ENCODE measurements at places on chromosomes 3 and 15.

DNA sequence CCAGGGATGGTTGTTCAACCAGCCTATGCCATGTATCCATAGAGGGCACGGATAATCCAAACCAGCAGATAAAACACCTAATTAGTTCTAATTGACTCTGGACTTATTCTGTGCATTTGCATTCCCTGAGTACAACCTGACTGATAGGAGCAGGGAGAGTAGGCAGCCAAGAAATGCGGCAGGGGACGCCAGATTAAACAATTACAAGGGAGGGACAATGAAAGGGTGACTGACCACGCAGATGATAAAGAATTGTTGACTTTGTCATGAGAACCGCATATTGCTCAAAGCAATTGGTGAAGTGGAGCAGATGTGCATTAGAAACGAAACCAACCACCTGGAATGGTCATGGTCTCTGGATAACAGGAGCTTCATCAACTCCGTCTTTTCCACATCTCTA lies 369.1 kb upstream of the FRG2C start:
- DNase-seq, result no peak

GRCh38 chr15:47887241-47887800 lies 170.0 kb downstream of the SEMA6D start:
- no peak for DNase-seq

DNA sequence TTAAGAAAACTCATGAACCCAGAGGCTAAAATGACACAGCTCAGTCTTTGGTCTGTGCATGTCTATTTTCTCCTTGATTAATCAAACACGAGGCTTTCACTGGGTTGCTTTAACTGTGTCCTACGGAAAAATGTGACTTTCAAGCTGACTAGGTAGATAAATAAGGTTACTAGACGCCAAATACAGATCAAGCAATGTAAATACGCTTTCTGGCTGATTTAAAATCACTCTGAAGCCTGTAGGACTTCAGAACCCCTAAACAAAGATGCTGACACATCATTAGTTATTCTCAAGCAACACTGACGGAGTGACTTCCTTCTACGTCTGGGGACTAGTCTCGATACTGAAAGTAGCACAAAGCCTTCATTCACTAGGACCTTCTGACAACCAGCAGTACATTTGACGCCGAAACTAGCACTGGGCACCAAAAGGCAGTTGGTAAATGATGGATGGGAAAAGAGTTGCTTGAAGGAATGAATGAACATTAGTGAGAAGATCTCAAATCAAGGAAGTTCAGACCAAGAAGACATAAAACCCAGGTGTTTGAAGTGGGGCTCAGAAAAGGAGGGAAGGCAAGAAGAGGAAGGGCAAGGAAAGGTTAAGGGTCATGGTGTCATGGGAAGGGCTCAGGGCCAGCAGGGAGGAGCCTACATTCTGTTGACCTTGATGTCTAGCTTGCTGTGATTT lies 67.1 kb upstream of the CDV3 start:
- peak; percentile 28 for DNase-seq

DNA sequence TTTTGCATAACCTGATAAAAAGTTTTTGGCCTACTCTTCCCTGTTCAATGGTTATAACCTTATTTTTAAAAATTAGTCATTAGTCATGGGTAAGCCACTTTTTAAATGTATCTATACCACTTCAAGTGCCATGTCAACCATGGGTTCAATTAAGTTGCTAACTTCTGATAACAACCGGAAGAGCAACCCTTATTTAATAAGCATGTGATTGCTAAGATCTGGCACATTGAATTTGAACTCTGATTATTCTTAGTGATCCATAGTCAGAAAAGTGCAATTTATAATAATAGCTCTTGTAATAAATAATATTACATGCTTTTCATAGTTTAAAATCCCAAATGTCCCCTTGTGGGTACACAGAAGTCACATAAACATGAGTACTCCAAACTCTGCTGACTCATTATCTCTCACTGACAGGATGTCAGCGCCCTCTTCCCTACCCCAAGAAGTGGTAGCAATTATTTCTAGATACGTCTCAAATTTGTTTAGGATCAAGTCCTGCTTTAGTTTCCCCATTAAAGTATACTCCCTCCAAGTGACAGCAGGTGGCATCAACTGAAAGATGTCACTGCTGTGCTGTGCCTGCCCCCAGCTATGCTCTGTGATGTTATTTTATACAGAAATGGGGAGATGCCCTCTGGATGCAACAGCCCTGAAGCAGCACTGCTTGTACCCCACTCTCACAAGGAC lies 18.6 kb downstream of the SAMD7 start:
- DNase-seq, result no peak

DNA sequence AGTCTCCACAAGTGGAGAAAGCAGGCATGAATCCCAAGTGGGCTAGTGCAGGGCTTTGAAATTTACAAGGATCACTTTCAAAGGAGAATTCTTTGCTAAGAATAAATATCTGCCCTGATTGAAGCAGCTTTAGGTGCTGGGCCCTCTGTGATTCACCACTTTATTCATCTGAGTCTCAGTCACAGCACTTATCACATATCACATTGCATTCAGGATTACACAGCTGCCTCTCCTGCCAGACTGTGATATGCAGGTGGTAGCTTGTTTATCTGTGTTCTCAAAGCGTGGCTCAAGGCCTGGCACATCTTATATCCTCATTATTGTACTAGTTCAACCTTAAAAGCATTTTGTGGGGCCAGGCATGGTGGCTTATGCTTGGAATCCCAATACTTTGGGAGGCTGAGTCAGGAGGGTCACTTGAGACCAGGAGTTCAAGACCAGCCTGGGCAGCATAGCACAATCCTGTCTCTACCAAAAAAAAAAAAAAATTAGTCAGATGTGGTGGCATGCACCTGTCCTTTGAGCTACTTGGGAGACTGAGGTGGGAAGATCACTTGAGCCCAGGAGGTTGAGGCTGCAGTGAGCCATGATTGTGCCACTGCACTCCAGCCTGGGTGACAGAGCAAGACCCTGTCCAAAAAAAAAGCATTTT lies 156.9 kb upstream of the EIF1B start:
- no peak for DNase-seq

- no peak for DNase-seq
Observed at GRCh38 chr15:50302581-50302980, 37.1 kb upstream of the HDC start.

DNA sequence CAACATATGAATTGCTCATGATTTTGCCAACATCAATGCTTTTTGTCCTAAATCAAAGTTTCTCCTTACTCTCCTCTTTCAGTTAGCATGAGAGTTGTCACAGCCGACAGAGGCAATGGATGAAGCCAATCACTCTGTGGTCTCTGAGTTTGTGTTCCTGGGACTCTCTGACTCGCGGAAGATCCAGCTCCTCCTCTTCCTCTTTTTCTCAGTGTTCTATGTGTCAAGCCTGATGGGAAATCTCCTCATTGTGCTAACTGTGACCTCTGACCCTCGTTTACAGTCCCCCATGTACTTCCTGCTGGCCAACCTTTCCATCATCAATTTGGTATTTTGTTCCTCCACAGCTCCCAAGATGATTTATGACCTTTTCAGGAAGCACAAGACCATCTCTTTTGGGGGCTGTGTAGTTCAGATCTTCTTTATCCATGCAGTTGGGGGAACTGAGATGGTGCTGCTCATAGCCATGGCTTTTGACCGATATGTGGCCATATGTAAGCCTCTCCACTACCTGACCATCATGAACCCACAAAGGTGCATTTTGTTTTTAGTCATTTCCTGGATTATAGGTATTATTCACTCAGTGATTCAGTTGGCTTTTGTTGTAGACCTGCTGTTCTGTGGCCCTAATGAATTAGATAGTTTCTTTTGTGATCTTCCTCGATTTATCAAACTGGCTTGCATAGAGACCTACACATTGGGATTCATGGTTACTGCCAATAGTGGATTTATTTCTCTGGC lies 2.5 kb downstream of the OR4F6 start:
- DNase-seq, result no peak

GRCh38 chr3:126835472-126836219 lies 131.6 kb downstream of the CHCHD6 start:
- no peak for DNase-seq

DNA sequence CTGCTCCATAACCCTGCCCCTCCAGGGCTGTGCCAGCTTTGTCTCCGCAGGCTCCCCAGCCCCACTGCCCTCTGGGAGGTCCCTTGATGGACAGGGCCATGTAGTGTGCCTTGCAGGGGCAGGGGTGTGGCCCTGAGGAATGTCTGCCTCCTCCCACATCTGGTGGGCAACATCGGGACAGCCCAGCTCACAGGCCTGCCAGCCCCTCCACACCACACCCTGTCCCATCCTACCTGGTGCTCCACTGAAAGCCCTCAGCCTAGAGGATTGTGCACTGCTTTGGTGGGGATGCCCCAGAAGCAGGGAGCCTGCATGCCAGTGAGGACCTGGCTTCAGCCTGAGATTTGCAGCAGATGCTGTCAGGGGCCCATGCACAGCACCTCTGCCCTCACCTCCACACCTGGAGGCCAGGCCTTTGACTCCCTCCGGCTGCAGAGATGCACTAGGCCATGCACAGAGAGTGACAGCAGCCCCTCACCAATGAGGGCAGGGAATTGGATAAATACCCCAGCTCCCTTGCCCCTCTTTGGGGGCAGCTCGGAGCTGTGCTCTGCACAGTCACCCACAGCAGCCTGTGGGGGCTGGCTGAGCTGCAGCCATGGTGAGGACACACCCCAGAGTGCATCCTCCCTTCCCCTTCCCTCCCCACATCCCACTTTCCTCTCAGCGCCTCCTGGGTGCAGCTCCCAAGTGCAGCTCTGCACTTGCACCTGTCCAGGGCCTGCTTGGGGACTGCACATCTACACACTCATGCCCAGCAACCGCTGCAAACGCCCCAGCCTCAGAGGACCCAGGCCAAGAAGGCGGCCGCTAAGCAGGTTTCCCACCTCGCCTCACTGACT lies 2.7 kb downstream of the C3orf22 start:
- no peak for DNase-seq

DNA sequence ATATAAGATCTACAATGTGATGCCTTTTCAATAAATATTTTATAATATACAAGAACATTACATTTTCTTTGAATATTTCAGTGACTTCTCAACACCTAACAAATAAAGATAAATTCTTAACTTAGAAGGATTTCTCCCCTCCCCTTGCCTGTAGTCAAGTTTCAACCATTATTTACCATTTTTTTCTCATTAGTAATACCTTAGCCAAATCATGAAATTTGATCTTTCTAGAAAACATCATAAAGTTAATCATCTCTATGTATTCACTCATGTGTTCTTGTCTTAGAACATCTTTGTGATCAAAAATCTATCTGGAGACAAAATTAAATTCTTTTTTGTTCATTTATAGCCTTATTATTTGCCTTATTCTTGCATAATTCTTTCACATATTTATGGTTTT lies 1201.8 kb upstream of the EPHA6 start:
- DNase-seq, result no peak

DNA sequence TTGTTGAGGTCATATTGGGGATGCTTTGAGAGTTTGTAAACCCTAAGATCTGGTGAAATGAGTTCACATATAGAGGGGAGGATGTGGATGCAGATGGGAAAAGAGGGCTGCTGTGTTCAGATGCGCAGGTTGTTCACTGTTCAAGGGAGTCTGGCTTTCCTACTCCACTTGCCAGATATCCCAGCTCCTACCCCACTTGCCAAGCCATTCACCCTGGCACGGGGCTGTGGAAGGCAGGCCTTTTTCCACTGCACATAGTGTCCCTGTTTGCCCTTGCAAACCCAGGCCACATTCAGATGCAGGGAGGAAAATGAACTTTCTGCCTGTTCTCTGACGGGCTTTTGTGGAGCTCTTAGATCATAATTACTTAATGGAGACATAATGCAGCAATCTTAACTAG lies 29.0 kb downstream of the CRABP1 start:
- no peak for DNase-seq

- no peak for DNase-seq
Observed at GRCh38 chr3:148773805-148774204, 53.8 kb upstream of the CPB1 start.

GRCh38 chr3:20072422-20072821 lies 32.2 kb downstream of the KAT2B start:
- no peak for DNase-seq

DNA sequence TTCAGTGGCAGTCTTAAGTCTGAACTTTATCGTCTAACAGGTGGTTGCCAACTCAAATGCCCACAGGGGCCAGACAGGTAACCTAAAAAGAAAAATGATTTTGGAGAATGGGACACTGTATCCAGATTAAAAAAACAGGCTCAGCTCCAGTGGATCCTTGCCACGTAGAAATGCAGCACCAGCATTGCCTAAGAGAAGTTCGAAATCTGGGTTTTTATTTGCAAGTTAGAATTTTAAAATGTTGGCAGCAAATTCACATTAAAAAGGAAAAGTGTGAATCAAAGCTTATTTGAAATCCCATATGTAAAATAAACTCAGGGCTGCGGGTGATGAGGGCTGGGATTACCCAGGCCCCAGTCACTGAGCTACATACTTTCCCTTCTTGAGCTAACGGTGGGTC lies 408.5 kb upstream of the SUCLG2 start:
- DNase-seq, result no peak

DNA sequence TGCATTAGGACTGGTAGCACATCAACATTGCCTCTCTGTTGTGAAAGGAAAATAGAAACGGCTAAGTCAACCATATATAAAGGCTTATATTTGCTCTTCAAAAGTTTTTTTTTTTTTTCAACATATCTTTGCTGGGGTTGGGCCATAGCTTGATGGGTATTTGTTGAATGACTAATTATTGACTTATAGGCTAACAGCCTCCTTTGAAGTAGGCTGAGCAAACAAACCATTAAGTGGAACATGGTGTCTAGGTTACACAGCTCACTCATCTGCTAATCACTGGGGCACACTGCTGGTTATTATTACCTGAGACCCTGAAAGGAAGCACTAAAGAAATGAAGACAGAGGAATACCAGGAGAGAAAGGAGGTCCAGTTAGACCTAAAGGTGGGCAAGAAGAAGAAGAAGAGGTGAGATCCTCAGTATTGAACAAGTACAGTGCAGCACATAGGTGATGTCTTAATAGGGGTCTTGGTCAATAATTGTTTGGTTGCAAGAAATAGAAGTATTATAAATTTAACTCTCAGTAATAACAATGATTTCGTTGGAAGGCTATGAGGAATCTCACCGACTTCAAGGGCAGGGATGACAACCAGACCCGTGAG lies 139.4 kb downstream of the RPLP1 start:
- DNase-seq, result no peak

- no peak for DNase-seq
Observed at GRCh38 chr3:175274056-175274455, 414.9 kb downstream of the NAALADL2 start.

GRCh38 chr3:186465508-186465907 lies 78.7 kb downstream of the CRYGS start:
- no peak for DNase-seq

GRCh38 chr15:38354315-38354929 lies 99.5 kb upstream of the FAM98B start:
- peak; percentile 9 for DNase-seq

DNA sequence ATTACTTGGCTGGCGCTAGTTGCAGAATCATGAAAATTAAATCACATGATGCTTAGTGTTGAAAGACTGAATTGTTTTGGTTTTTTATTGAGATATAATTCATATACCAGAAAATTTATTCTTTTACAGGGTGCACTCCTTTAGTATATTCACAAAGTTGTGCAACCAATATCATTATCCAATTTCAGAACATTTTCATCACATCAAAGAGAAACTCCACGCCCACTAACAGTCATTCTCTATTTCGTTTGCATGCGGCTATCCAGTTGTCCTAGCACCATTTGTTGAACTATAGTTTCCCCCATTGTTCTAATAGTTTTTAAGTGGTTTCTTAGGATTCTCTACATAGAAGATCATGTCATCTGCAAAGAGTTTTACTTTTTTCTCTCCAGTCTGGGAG lies 3.7 kb downstream of the EHD4 start:
- no peak for DNase-seq

- DNase-seq, result no peak
Observed at GRCh38 chr3:20190991-20191390, 5.0 kb upstream of the SGO1 start.

All from GM18507 (cell line).